ENCODE measurements at places on chromosomes 6 and 20.

DNA sequence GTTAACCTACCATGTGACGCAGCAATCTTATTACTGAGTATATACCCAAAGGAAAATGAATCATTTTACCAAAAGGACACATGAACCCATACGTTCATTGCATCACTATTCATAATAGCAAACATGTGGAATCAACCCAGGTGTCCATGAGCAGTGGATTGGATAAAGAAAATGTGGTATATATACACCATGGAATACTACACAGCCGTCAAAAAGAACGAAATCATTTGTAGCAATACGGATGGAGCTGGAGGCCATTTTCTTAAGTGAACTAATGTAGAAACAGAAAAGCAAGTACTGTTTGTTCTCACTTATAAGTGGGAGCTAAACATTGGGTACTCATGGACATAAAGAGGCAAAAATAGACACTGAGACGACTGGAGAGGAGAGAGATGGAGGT is 44.2 kb downstream of the TBPL1 start:
- DNase-seq, result no peak

DNA sequence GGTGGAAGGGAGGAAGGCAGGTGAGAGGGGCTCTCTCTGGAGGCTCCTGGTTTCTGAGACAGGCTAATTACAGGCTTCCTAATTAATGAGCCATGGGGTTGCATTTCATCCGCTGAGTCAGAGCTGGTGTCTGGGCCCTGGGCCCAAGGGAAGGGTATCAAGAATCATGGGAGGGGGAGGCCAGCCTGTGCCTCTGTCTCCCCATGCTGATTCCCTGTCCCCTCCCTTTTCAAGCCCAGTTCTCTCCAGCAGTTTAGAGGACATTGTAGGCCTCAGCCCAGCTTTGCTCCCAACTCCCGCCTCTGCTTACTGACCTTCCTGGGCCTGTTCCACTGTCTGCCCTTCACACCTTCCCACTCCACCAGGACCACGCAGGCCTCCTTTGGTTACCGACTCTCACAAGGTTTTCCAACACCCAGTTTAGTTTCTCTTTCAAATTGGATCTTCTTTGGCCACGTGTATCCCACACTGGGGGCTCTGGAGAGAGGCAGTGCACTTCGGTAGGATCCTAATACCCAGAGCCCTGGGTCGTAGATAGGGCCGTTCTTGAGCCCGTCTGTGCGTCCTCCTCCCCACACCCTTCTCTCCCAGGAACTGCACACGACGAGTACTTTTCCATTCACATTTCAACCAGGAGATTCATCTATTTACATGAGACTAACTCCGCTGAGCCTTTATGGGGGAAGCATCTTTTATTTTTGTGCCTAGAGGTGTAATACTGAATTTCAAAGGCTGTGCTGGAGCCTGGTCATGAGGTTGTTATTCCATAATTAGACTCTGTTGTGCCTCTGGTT is 18.2 kb upstream of the AVP start:
- no peak for DNase-seq

DNA sequence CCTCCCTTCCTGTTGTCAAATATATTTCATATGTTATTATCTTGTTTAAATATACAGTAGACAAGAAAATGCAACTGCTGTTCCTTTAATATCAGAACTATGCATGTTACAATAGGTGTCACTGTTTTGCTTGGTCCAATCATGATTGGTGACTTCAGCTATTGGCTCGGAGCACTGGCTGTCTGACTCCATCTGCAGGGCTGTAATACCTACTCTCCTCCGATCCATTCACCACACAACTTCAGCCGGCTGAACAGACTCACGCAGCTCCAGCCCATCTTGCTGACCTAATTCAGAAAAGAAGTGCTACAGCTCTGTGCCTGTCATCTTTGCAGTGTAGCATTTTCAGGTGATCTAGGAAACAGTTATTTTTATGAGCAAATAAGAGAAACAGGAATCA is at the start of gene BTBD3:
BTBD3 (plus strand) TSS at position 231 of the 400 bp plus-strand sequence. CDS start 383 bp downstream, outside the sequence.
- DNase-seq, result peak; percentile 42

DNA sequence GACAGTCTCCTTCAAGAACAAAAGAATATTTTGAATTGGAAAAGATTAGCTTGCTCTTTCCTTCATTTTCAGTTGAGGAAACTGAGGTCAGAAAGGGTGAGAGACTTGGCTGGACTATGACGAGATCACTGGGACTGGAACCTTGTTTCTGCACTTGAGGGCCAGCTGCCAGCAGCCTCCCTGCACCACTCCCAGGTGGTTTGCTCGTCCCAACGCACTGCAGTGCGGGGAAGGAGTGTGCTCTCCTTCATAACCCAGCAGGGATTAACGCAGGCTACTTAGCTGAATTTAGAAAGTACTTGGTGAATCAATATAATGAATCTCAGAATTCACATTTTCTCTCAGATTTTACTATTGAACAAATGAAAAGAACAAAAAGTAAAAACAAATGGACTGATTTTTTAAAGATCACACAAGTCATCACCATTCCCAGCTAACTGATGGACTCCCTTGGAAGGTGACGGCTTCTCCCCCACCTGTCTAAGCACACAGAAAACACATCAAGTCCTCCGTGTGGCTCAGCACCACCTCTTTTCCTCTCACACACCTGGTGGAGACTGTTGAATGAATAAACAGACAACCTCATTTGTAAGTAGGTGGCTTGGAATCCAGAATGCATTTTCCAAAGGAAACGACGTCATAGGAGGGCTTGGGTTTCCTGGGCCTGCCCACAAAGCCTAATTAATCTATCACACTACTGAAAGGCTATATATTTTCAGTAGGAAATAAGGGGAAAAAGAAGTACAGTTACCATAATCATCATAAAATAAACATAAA is 121.0 kb downstream of the QRSL1 start:
- DNase-seq, result no peak

DNA sequence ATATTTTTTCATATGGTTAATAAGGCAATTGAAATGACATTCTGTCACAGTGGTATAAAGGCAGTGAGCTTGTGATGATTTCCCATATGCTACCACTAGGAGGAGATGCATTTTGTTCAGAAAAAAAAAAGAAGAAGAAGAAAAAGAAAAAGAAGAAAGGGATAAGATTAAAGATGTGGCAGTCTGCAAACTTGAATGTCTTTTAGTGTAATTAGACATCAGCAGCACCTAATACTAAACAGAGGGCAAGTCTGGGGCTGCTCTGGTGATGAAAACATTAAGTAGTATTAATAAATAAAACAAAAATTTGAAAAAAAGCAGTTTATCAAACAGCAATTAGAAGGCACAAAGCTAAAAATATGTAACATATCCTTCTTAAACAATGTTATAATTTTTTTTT is 95.4 kb upstream of the DEFB112 start:
- DNase-seq, result no peak

DNA sequence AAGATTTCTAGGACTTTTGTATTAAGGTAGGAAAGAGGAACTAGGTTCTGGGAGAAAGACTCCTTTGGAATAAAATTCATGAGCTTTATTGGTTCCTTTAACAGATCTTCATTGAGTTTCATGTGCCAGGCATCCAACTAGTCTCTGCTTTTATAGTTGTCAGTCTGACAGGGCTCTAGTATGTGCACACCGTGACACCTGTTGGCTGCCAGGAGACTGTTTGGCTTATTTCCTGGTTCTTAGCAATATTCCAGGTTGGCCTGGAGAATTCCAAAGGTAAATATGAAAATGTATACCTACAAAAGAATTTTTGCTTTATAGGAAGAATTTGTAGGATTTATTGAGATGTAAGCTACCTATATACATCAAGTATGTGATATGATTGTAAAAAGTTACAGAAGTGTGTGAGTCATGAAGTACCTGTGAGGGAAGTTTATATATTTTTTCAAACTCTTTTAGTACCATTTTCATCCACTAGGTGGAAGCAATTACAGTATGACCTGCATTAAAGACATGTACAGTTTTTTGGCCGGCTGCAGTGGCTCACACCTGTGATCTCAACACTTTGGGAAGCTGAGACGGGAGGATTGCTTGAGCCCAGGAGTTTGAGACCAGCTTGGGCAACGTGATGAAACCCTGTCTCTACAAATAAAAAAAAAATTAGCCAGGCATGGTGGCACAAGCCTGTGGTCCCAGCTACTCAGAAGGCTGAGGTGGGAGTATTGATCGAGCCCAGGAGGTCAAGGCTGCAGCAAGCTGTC is 35.2 kb downstream of the NDUFAF5 start:
- peak; percentile 65 for DNase-seq

- DNase-seq, result no peak
Measured at GRCh38 chr20:41696428-41696827, 78.3 kb upstream of the CHD6 start.

GRCh38 chr6:119379809-119380208 is 30.2 kb upstream of the MAN1A1 start:
- DNase-seq, result no peak

DNA sequence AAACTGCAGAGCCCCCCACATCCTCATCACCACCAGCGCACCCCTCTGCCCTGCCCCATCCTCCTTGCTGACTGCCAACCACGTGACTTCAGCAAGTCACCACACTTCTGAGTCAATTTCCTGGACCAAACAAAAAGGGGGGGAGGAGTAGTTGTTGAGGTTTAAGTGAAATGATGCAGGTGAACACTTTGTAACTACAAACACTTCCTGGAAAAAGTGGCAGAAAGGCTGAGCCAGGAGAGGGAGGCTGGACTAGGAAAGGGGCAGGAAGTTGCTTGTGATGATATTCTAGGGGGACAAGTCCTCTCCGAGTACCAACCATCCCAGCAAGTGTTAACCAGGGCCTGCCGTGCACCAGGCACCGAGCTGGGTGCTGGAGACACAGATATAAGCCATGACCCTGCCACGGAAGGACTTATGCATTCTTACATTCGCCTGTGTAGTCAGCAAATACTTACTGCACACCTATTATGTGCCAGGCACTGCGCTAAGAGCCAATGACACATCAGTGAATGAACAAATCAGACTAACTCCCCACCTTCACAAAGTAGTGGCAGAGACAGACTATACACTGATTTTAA is 67.3 kb downstream of the PREX1 start:
- peak; percentile 53 for DNase-seq

GRCh38 chr6:139327038-139327437 is 35.2 kb upstream of the TXLNB start:
- no peak for DNase-seq

DNA sequence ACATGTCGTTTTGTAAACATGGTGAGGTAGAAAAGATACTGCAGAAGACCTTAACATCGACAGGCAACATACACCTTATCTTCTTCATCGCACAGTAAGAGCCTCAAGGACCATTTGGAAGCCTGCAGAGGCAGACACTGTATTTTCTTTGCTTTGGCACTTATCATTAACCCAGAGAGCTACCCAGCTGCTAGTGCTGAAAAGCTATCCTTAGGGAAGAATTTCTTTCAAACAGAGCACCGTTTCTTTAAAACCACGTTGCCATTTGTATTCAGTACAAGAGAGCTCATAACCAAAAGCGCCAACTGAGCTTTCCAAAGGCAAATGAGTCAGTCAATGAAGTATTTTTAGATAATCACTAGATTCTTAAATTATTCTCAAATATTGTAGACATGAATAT is 306.6 kb downstream of the EPM2A start:
- no peak for DNase-seq

DNA sequence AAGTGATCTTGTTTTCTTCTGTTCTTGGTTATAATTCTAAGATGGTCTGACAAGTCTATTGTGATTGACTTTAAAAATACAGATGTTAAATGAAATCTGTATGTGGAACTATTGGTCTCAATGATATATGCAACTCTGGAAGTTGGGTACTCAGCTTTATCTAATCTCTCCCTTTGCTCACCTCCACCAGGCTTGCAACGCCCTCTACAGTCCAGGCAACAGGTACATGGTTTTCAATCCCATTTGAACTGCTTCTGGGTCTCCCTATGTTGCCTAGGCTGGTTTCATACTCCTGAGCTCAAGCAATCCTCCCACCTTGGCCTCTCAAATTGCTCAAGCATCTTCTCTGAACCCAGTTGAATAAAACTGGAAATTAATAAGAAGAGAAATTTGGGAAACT is 25.6 kb upstream of the HLA-DQB1 start:
- no peak for DNase-seq

DNA sequence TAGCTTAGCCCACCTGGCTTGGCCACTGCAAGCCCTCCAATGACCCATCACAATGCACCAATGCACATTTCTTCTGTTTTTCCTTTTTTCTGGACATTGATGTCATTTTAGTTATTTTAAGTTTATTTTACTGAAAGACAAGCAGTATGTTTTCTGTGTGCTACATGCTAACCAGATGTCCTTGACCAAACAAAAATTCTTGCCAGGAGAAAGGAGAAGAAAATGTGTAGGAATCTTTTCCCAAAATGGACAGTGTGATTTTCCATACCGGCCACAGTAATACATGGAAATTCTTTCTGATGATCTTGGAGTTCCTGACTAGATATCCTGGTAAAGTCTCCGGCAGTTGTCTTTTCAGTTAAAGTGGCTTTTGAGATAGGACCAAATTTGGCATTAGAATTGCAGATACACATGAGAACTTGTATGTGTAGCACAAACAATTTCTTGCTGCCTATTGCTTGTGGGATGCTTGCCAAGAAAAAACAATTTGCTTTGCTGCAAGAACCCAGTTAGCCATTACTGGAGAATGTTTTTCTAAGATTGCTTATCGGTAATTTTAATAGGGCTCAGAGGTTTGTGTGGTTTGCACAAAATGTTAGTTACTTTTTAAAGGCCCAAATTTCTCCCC is 696.5 kb upstream of the CITED2 start:
- DNase-seq, result no peak

- DNase-seq, result no peak
Measured at GRCh38 chr6:150057501-150057951, 11.4 kb downstream of the ULBP3 start.

DNA sequence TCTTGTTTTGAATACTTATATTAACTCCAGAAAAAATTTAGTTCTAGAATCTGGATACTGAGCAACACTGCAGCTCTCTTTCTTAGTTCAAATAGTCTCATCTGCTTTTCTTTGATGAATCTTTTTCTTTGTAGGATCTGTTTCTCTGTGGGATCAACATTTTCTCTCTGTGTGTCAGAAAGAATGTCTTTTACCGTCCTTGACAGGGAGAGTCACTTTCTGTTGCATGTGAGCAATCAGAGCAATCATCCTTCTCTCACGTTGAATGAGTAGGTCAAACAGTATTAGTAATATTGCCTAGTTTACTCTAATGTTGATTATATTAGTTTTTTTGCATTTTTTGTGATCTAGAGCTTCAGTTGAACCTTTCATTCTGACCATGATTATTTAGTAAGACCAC is 130.9 kb downstream of the TRMT11 start:
- no peak for DNase-seq

- DNase-seq, result no peak
Measured at GRCh38 chr6:135854799-135855198, 3.3 kb downstream of the PDE7B start.

DNA sequence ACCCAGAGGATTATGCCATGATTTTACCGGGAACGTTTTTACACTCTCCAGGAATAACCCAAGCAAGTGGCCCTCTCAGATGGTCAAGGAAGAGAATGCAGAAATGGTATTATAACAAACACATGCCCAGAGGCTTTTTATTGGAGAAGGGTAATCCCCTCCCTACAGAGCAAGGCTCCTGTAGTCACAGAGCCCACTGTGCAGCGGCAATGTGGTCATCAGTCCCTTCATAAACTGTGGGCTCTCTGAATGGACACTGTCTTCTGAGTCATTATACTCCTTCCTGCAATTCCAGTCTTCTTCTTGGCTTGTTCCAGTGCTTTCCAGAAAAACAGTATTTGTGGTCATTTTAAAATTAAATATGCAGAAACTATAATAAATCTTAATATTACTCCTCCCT is 74.7 kb downstream of the LAMA4 start:
- DNase-seq, result no peak

- no peak for DNase-seq
Measured at GRCh38 chr6:138601128-138601527, 101.8 kb upstream of the NHSL1 start.

Data from GM13977 (cell line).